Stimulated activated CD4-positive, alpha-beta T cell treated with anti-CD3 and anti-CD28 coated beads, Interleukin-1b, Interleukin-23, amount 100 ng/mL, for 24 hours (primary cell): ENCODE measurements at places on chromosomes 2 and 18.

DNA sequence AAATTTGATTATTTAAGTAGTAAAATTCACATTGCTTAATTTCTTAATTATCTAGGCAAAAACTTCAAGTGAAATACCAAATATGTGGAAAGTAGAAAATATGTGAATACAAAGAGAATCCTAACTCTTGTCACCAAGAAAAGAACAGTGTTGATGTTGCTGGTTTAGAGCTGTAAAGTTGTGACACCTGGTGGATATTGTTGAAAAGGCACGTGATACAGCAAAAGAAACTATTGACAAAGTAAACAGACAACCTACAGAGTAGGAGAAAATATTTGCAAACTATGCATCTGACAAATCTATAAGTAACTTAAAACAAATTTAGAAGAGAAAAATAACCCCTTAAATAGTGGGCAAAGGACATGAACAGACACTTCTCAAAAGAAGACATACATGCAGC is 25.6 kb upstream of the ZC3H15 start:
- DNase-seq: no peak

DNA sequence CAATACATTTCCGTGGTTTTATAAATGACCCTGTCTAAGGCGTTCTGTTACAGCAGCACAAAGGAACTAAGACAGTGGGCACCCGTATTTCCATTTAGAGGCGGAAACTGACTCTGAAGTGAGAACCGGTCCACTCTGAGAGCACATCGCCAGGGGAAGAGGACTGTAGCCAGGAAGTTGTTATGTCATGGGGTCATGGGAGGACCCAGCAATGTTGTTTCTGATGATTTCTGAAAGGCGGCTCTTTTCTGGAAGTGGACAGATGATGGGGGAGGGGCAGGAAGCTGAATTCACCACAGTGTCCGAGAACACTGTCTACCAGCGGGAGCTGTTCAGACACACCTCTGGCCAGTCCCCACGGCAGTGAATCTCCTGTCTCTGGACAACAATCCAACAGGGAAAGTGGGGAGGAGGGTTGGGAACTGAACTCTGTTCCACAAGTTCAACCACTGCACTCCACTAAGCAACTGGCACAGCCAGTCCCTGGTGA is 2.1 kb upstream of the LRRFIP1 start:
- DNase-seq: no peak

GRCh38 chr2:231461516-231461971 is 2.7 kb downstream of the NCL start:
- no peak for DNase-seq

- no peak for DNase-seq
Observed at GRCh38 chr2:64685430-64685829, 31.7 kb upstream of the SERTAD2 start.

GRCh38 chr2:39668576-39669080 is 2.9 kb downstream of the TMEM178A start:
- DNase-seq: no peak

DNA sequence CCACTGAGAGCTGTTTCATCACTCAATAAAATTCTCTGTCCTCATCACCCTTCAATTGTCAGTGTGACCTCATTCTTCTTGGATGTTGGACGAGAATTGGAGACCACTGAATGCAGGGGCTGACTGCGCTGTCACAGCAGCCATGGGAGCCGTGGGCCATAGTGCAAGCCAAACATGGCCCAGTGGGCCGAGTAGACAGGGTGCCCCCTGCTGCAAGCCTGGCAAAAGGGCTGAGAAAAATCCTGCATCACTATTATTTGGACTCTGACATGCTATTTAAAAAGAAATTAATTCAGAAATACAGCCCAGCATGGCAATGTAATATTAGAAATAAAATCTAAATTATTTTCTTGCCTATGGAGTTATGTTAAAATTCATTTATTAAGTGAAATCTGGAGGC is 67.8 kb upstream of the FAM98A start:
- no peak for DNase-seq

- DNase-seq: no peak
Observed at GRCh38 chr2:111204706-111205105, 84.0 kb downstream of the BCL2L11 start.

GRCh38 chr18:55900380-55900779 is 312.4 kb upstream of the TCF4 start:
- no peak for DNase-seq
